Stimulated activated CD8-positive, alpha-beta memory T cell treated with anti-CD3 and anti-CD28 coated beads, Interleukin-12 subunit alpha, Interleukin-12 subunit beta, amount 100 ng/mL, for 4 hours (primary cell): ENCODE measurements at places on chromosomes 2 and 18.

GRCh38 chr2:146642066-146642465 is 1202.8 kb upstream of the ACVR2A start:
- DNase-seq, result no peak

- no peak for DNase-seq
Measured at GRCh38 chr2:88885679-88886416, 194.4 kb downstream of the RPIA start.

DNA sequence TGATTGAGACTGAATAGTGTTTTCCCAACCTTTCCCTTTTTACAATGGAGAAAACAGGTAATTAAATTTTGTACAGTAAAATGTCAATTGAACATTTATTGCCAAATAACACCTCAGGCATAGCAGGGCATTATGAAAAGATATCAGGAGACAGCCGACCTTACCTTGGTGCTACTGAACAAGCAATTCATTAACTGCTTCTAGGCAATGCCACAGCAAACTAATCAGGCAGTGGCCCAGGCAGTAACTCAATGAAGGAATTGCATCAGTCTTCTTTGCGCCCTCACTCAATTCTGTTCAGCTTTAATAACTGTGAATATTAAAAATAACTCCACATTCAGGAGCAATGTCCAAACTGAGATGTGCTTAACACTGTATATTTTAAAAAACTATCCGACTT is 6.1 kb downstream of the PLCL1 start:
- no peak for DNase-seq

GRCh38 chr2:149931486-149931885 is 343.9 kb upstream of the MMADHC start:
- no peak for DNase-seq

DNA sequence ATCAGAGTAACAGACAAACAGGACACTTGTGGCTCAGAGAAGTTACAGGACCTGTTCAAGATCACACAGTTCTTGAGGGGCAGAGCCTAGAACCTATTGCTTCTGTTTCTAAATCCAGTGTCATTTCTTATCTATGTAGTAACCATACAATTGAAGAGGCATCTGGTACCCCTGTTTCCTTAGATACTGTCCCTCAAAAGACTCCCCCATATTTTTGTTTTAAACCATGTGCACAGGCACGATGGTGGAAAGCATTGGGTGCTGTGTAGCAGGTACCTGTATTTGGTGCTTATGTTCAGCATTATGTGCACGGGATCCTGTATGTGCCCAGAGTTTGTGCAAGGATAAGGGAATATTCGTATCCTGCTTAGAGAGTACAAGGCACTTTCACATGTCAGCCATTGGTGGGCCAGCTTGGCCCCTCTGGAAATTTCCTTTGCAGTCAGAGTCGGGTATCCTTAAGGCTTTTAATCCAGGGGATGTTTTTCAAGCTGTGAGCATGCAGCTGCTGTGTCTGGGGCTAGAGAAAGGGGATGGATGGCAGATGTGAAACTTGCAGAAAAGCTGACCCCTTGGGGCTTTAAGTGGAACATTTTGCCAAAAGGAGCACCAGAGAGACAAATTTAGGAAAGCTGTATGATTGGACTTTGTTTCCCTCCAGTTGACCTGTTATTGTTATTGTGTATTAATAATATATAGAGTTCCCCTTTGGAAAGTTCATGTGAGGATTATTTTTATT is 2.1 kb downstream of the LBH start:
- DNase-seq, result no peak

- no peak for DNase-seq
Measured at GRCh38 chr2:161243905-161244304, 64.3 kb upstream of the PSMD14 start.

- DNase-seq, result no peak
Measured at GRCh38 chr2:23814963-23815362, 112.0 kb downstream of the ATAD2B start.

DNA sequence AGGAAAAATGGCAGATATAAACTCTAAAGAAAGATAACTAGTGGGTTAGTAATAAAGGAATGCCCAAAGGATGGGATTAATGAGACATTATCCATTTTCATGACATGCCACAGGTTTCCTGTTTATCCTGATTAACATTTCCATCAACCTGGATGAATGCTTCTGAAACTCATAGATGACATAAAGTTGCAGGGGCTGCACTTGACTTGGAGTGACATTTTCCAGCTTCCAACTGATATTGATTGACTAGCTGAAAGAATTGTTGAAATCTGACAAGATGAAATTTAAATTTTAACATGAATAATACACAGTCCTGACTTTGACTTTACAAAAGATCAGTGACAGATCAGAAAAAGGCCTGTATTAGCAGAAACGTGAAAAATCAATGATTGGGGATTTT is 214.2 kb downstream of the DCC start:
- DNase-seq, result no peak

DNA sequence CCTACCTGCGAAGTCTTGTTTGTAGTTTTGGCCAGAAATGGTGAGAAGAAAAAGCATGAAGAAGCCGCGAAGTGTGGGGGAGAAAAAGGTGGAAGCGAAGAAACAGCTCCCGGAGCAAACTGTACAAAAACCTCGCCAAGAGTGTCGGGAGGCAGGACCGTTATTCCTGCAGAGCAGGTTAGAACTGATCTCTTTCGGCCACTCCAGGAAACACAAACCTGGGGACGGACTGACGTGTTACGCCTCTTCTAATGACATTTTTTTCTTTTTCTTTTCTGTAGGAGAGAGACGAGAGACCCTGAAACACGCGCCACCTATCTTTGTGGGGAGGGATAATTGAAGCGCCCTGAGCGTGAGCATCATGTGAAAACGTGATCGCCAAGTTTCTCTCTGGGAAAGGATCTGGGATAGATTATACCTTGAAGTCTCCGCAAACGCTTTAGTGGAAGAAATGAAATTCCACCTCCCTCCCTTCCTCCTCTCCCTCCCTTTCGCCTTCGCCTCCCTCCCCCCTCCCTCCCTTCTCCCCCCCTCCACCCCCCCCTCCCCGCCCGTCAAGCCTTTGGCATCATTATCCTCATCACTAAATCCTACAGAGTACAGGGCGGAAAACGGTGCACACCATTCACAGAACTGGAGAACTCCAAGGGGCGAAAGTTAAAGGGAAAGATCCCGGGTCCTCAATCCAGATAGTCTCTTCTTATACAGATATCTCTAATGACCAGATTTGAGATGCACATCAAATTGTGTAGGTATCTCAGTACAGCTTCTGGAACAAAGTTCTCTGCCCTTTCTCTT is at the start of gene ZEB2:
TSS of gene ZEB2 (minus strand) at position 186 of the 798 bp plus-strand sequence. CDS start 2,769 bp downstream, outside the sequence.
- no peak for DNase-seq

DNA sequence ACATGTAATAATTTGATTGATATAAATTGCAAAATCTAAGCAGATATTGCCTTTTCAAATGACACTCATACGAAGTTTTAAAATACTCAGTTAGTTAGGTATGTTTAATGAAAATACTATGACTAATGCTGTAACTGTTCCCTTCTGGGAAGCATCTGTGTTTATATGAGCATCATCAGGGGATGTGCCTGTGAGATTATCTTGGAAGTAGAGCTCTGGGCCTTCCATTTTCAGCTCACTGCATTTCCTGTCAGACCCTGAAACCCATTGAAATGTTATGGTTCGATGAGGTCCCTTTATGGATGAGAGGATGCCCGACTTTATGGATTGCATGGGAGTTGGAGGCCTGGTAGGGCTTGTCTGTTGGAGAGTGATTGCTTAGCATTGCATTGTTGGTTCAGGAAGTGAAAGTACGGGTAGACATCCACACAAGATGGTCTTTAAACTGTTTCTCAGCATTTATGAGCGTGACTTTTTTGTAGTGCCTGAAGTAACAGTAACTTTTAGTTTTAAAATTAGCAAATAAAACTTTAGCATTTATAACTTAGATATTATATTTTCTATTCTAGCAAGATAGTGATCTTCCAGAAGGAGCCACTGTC is 28.7 kb downstream of the ELP2 start:
- DNase-seq, result no peak

DNA sequence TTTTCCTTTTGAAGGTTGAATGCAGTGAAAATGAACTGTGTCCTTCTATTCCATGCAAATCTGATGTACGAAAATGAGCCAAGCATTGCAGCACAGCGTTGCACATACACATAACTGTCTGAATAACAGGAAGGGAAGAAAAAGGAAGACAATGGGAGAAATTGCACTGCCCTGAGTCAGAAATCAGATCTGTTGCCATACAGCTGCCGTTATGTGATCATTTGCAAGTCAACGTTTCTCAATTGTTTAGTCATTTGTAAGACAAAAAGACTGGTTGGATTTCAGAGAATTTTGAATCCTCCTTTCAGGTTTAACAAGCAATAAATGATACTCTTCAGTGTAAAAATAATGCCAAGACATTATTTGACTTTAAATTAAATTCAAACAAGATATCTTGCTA is 284.1 kb downstream of the DSEL start:
- no peak for DNase-seq

GRCh38 chr2:96106991-96107707 is 9.2 kb downstream of the ADRA2B start:
- DNase-seq, result no peak

GRCh38 chr2:118321432-118322105 is 233.3 kb downstream of the INSIG2 start:
- DNase-seq, result no peak

DNA sequence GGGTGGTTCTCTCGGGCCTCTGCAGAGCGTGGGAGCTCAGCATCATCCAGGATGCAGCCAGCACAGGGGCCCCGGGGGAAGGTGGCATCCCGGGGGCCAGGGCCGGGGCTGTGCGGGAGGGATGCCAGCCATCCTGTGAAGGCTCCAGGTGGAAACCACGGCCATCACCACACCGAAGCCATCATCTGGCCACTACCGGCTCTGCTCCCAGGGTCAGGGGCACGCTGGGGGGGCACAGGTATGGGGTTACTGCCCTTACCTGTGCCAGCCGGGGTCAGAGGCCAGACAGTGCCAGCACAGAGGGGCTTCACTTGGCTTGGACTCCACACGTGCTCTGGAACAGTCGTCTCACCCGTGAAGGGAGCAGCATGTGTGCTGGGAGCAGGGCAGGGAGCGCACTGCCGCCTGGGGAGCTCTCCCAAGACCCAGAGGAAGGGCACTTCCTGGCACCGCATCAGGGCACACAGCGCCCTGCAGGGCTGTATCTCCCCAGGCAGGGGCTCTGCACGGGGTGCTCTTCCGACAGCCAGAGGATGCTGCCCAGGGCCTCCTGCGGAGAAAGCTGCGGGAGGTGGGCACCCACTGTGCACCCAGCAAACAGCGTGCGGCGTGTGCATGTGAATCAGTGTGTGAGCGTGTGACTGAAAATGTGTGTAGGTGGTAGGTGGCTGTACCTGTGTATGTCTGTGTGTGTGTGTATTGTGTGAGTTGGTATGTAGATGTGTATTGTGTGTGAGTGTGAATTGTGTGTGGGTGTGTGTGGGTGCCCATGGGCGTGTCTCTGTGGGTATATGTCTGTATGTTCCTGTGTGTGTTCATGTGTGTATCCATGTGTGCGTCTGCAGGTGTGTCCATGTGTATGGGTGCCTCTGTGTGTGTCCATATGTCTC is 75.0 kb downstream of the PTGR3 start:
- no peak for DNase-seq

DNA sequence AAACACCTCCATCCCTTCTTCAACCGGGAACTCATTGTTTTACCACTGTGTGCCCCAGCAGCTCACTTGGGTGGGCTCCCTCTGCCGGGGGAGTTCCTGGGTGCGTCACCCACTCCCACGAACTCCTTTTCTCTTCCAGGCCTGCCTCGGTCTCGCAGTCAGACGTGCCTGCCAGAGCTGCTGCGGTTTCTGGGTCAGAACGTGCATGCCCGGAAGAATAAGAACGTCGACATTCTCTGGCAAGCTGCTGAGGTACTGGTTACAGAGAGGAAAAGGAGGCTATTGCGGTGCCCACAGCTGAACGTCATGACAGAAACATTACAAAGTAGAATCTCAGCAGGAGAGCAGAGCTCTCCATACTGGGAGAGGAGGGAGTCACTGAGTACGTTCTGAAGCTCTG is 35.6 kb downstream of the COA5 start:
- no peak for DNase-seq

- DNase-seq, result no peak
Measured at GRCh38 chr2:125634662-125635061, 1021.3 kb upstream of the GYPC start.
